KG1 (cell line): ENCODE measurements at places on chromosomes 5 and 9.

GRCh38 chr5:36870399-36871040 is 6.0 kb upstream of the NIPBL start:
- DNase-seq: peak; percentile 78

DNA sequence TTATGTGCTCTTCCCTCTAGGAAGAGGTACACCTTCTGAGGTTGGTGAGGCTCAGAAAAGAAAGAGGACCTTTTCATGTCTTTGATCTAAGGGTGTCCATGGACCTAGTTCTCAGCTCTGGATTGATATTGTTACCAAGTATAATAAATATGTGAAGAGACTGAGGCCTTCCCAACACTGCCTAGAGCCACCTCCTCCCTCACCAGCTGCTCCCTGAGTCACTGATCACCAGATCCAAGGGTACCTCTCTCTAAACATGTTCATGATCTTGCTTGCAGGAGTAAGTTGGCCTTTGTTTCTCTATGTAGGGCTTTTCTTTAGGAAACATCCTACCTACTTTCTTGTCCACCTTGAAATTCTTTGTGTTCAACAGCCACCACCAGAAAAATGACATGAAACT is 218.8 kb upstream of the ADRA1B start:
- no peak for DNase-seq

- no peak for DNase-seq
These were observed 141.4 kb downstream of the PLK2 start for GRCh38 chr5:58318468-58318867.

DNA sequence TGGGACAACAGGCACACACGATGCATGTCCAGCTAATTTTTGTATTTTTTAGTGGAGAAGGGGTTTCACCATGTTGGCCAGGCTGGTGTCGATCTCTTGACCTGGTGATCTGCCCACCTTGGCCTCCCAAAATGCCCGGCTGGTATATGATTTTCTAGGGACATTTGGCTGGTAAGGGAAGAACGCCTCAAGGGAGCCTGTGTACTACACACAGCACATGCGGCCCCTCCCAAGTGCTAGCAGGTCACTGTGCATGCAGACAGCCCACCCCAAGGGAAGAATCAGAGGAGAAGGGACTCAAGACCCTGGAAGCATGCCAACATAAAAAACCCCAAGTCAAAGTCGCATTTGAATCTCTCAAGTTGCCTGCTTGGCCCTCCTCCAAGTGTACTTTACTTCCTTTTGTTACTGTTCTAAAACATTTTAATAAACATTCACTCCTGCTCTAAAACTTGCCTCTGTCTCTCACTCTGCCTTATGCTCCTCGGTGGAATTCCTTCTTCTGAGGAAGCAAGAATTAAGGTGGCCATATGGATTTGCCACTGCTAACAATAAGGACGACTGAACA is 24.3 kb upstream of the OTULINL start:
- DNase-seq: peak; percentile 21

DNA sequence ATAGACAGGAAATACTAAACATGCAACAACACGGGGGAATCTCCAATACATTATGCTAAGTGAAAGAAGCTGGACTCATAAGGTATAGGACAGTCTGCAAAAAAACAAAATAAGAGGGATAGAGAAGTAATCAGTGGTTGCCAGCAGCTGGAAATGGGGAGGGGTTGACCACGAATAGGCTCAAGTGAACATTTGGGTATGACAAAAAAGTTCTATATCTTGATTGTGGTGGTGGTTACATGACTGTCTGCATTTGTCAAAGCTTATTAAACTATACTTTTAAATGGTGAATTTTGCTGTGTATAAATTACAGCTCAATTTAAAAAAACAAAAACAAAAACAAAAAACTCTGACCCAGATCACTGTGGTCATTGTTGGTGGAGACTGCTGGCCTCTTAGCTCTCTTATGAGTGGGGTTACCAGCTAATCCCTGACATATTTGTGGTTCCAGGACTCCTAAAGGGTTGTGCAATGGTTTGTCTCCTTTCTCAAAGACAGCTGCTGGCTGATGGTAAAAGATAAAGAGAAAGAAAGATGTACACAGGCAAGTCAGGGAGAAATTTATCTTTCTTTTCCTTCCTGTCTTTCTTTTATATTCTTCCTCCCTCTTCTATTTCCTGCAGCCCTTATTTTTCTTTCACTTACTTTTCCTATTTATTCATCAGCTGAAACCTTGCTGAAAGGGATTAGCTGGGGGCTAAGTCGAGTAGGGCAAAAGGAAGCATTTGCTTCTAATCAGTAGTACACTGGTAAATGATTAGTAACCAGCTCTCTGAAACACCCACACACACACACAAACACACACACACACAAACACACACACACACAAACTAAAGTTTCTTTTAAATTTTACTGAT is 42.6 kb upstream of the APC start:
- no peak for DNase-seq

GRCh38 chr5:178777520-178777919 is 47.1 kb upstream of the ZNF354A start:
- peak; percentile 52 for DNase-seq

GRCh38 chr9:87880116-87880515 is 2.6 kb upstream of the SPATA31E1 start:
- DNase-seq: no peak

- DNase-seq: no peak
These were observed 62.5 kb upstream of the PTPN3 start for GRCh38 chr9:109560470-109561132.

GRCh38 chr9:135136481-135136880 is 49.0 kb downstream of the OLFM1 start:
- DNase-seq: no peak
